ENCODE measurements at places on chromosomes 5 and 9.
A peak's percentile ranks its signal among the peaks of the same experiment; 100 is the strongest.

- DNase-seq = no peak
Observed at GRCh38 chr9:133046196-133046899, 15.4 kb upstream of the CEL start.

DNA sequence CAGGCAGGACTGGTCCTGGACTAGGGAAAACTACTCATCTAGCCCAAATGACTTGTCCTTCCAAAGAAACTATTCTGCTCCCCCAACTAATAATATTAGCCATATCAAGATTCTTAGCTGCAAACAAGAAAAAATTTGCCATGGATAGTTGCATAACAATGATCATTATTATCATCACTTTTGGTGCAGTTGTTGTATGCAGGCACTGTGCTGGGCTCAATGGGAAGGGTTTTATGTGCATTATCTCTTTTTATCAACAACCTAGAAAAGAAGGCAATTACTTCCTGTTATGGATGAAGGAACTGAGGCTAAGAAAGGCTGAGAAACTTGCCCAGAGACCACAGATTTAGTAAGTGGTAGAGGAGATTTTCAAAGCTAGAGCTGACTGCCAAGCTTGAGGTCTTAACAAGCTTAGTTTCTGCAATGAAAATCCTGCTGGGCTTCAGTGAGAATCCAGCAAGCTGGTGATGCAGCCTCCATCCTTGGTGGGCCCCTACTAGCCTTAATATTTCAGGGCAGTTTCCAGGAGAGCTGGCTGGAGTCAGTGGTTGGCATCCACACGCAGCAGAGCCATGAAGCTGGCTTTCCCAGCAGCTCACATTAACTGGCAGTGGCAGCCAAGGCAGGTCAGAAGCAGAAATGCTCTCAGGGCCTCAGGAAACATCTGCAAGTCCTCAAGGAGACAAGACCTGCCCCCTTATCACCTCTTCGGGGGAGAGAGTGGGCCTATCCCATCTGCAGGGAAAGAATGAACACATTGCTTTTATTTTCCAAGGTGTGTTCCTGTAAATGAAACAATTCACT is 20.5 kb upstream of the MEGF9 start:
- no peak for DNase-seq

DNA sequence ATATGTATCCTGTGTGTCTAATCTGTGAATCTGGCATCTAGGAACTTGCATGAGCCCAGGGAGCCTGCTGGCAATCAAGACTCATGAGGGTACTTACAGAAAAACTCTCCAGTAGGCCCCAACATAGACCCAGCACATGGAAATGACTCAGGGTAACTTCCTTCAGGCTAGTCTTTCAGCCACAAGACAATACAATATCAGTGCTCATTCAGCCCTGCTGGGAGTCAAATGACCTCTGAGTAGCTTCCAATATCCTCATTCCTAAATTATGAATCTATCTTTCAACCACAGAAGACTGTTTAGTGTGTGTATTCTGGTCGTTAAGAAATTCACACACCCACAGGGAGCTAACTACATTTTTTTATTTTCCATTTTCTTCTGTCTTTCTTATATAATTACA is 1273.0 kb downstream of the EFNA5 start:
- no peak for DNase-seq

DNA sequence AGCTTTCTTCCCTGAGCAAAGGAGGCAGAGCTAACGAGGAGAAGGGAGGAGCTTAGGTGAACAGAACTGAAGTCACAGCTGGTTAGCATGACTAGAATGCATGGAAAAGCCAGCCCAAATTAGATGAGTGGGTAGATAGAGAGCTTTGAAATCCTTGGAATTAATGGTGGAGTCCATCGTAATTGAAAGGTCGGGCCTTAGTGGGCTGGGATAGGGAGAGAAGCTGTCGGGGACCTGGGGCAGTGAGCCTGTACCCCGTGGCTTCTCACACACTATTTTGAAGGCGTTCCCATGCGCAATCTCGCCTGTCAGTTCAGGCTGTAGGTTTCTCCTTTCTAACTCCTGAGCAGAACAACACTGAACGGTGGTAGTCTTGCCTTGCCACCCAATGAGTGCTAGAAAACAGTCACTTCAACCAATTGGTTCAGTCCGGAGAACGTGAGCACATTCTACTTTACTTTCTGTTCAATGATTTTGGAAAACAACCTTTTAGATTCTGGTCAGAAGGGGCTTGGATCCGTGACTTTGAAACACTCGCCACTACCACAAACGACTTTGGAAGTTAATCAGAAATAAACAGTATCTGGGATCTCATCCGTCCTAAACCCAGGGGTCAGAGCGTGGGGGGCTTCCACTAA is 655 bp upstream of the RAI14 start:
- peak; percentile 13 for DNase-seq

DNA sequence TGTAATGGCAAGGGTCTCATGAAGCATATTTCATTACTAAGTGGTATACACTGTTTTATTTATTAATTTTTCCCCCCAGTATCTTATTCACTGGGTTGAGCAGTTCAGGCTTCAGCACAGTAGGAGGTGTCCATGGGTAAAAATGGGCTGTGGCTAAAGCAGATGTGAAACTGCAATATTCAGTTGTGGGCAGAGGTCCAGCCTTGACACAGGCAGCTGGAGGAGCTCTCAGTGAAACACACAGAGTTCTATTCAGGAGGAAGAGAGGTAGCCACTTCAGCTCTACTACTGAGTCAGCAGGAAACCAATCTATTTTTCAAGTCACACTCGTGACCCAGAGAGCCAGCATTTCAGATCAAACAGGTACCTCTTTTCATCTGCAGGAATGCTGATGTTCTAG is 418.3 kb downstream of the CDH10 start:
- DNase-seq = no peak

GRCh38 chr9:133355881-133356357 is 368 bp downstream of the SURF1 start:
- DNase-seq = no peak

GRCh38 chr5:141880961-141881801 is 3.0 kb upstream of the PCDH1 start:
- DNase-seq = no peak

All from activated CD4-positive, alpha-beta T cell treated with anti-CD3 and anti-CD28 coated beads, Interleukin-2, amount 50 U/mL, for 1 hour (primary cell).